Stimulated activated CD4-positive, alpha-beta T cell treated with anti-CD3 and anti-CD28 coated beads, TNF-alpha, amount 100 ng/mL, for 4 hours (primary cell): ENCODE measurements at places on chromosomes 5 and 9.

GRCh38 chr9:82783045-82783444 lies 279.9 kb downstream of the RASEF start:
- DNase-seq = no peak

GRCh38 chr9:69319324-69320025 lies 5.5 kb upstream of the ENTREP1 start:
- DNase-seq = no peak

- no peak for DNase-seq
Observed at GRCh38 chr9:120692901-120693699, 21.2 kb downstream of the MEGF9 start.

DNA sequence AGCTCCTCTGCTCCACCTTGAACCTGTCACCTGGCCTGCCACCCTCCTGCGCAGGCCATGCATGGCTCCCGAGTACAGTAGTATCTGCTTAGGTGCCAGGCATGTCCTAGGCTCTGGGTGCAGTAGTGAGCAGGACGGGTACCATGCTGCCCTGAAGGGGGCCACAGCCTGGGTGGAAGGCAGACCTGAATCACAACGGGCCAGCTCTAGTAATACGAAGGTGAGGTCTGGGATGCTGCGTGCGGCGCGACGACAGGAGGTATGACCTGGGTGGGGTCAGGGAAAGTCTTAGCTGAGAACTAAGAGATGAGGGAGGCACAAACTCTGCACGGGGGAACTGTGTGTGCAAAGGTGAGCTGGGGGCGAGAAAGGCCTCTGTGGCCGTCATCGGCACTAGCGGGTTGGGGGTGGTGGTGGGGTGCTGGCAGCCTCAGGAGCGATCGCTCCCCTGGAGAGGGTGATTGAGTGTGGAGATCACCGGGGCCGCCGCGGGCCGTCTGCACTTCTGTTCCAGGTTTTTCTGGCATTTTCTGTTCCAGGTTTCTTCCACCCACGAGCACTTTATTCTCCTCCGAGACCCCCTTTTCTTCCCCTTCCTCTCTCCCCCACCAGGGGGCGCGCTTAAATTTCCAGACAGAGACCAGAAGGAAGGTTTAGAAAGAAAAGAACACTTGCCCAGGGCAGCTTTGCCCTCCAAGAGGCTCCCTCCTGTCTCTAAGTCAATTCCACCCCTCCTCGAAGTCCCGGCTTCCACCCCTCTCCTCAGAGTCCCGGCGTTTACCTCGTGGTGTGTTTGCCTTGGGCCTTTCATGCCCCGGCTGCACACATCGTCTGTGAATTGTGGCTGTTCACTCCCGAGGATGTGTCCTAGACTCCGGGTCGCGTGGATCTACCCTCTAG lies 15.1 kb downstream of the PDLIM4 start:
- DNase-seq = peak; percentile 45

DNA sequence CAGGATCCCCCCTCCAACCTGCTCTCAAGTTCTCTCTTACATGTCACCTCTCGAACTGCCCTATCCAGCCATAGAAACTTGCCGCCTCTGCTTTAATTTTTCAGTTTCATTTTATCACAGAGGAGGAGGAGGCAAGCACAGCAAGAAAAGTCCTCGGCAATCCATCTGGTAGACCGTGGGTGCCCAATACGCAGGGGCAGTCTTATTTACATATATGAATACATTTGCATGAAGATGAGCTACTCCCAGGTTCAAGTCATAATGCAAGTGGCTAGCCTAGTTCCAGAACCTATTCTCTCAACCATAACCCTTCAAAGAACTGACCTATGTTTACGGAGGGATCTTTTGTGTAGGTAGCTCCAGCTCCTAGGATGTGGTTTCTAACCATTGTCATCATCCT lies 223.2 kb upstream of the PANK3 start:
- DNase-seq = no peak

DNA sequence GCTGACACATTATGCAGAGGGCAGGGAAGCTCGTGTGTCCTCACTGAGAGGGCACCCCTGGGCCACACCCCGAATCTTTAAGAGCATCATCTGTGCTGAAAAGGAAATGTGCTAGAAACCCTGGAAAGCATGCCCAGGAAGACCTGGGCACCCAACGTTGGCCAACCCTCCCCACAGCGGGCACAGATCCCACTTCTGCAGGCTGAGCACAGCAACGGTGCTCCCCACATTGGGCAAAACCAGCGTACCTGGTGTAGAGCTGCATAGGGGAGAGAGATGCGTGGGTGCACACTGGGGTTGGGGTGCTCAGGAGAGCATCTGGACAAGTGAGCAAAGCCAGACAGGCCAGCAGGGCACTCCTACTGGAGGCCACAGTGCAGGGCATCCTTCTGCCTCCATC lies 32.6 kb downstream of the ROR2 start:
- DNase-seq = no peak

DNA sequence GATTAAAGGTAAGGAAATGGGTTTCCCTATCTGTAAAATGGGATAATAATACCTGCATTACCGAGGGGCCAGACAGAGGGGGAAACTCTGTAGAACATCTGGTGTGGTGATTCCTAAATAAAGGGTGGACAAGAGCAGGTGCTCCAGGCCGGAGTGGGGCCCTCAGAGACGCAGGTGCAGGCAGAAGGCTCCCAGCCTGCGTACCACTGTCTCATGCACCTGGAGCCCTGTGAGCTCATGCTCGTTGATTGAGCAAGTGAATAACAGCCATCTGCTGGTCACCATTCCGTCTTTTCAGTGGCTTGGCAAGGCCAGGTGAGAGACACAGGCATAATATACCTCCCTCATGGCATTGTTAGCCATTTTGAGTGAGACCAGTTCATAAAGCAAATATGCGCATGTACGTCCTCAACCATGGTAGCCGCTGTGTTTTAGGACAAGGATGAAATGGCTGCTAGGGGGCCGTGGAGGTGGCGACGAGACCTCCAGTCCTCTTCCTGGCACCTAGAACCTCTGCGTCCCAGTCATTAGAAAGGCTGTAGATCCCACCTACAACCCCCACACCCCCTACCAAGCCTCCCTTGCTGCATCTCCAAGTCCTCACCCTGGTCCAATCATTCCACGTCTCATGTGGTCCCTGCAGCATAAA lies 198.0 kb upstream of the MVB12B start:
- no peak for DNase-seq

- no peak for DNase-seq
Observed at GRCh38 chr9:74493512-74493911, 3.6 kb upstream of the RORB start.

DNA sequence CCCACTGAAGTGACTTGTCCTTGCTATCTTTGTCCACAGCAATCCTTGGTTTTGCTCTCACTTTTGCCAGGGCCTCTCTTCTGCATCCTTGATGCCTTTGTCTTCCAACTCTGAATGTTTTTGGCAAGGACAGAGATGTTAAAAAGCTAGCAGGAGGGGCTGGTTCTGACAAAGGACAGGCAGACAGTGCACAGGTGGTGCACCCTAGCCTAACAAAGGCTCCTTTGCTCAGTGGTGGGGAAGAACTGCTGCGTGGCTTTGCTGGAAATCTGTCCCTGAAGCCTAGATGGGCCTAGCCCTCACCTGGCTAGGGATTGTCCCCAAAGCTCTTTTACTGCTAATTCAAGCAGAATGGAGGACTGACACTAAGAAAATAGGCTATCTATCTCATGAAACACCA lies 233.5 kb downstream of the MAN2A1 start:
- DNase-seq = no peak

DNA sequence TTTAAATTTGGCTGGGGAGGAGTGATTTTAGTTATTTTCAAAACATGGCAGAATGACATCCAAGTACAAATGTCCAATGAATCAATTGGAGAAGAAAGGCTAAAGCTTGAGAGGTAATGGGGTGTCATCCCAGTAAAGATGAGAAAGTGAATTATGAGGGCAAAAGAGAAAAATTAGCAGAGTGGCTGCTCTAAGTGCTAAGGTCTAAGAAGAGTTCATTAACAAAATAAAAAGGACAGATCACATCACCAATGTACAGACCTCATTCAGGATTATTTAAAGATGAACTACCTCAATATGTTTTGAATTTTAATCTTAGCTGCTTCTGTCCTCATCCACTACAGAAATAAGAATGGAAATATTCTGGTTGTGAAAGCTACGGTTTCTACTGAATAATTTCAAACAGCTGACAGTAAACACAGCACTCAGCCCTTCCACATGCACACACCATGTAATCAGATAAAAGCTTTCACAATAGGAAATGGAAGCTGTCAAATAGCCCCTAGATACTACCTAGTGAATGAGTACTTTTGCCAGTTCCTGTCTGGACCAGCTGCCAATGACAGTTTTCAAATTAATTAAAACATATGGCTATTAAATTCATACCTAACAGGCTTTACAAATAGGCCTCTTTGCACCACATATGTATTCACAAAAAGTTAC lies 171.5 kb downstream of the SSBP2 start:
- DNase-seq = no peak
